Camera-type eye (tissue), 1 donor: ENCODE measurements at places on chromosomes 12 and 14. TPM values are rescaled to one million over a fixed set of nuclear protein-coding genes. Genes with fewer than 3 reads are reported as not detected.

The SLC2A3 gene
- total RNA-seq, result 158 TPM

The NOVA1 gene
- 45.1 TPM for total RNA-seq

The KRT77 gene
- total RNA-seq, result 1.2 TPM

The RERGL gene
- 0.99 TPM for total RNA-seq

The SSPN gene
- total RNA-seq, result 41.0 TPM

The RD3L gene
- total RNA-seq, result 12.0 TPM

The SPTSSA gene
- total RNA-seq, result 28.6 TPM

The NELL2 gene
- 195 TPM for total RNA-seq

The SLC22A17 gene
- 65.6 TPM for total RNA-seq

The IRF2BPL gene
- total RNA-seq, result 65.9 TPM

The DIO3 gene
- total RNA-seq, result 4.1 TPM

The GPR137C gene
- 42.0 TPM for total RNA-seq

The DGLUCY gene
- 56.0 TPM for total RNA-seq

The CEBPE gene
- not detected for total RNA-seq

The ADCY6 gene
- 50.1 TPM for total RNA-seq

The PRPH gene
- 18.9 TPM for total RNA-seq

The AJUBA gene
- total RNA-seq, result 32.0 TPM

The KRT6B gene
- 1.2 TPM for total RNA-seq

The WBP11 gene
- total RNA-seq, result 36.7 TPM

The GRIP1 gene
- total RNA-seq, result 50.9 TPM

The PSMB11 gene
- not detected for total RNA-seq

The MLXIP gene
- total RNA-seq, result 17.8 TPM

The TNFAIP2 gene
- total RNA-seq, result 42.7 TPM

The KTN1 gene
- 164 TPM for total RNA-seq

The PHLDA1 gene
- 33.6 TPM for total RNA-seq

The CCDC198 gene
- total RNA-seq, result not detected

The MYF6 gene
- total RNA-seq, result 19.2 TPM

The DIP2B gene
- 82.7 TPM for total RNA-seq

The ADAM21 gene
- total RNA-seq, result not detected

The UBE2N gene
- total RNA-seq, result 42.6 TPM

The DLK1 gene
- total RNA-seq, result 112 TPM

The AGAP2 gene
- total RNA-seq, result 7.3 TPM

The STAC3 gene
- 55.6 TPM for total RNA-seq

The LTBP2 gene
- total RNA-seq, result 49.8 TPM

The HOXC5 gene
- total RNA-seq, result not detected

The OR4K14 gene
- total RNA-seq, result not detected

The KRT75 gene
- 0.71 TPM for total RNA-seq

The SLC38A2 gene
- 247 TPM for total RNA-seq

The KLHL33 gene
- total RNA-seq, result 0.99 TPM

The PIP4K2C gene
- total RNA-seq, result 24.8 TPM

The IGFBP6 gene
- total RNA-seq, result 116 TPM

The GSG1 gene
- total RNA-seq, result 17.3 TPM

The MSI1 gene
- total RNA-seq, result 121 TPM

The ZFHX2 gene
- 1.6 TPM for total RNA-seq

The ATXN7L3B gene
- 70.5 TPM for total RNA-seq

The TNS2 gene
- 52.0 TPM for total RNA-seq

The GALNT6 gene
- 7.5 TPM for total RNA-seq

The RGS6 gene
- 13.5 TPM for total RNA-seq

The ZFYVE26 gene
- 32.4 TPM for total RNA-seq

The OASL gene
- 0.33 TPM for total RNA-seq

The ALX1 gene
- total RNA-seq, result 13.0 TPM

The TMX1 gene
- 119 TPM for total RNA-seq

The CBLN3 gene
- 2.0 TPM for total RNA-seq
